ENCODE measurements at places on chromosomes 4 and X.

DNA sequence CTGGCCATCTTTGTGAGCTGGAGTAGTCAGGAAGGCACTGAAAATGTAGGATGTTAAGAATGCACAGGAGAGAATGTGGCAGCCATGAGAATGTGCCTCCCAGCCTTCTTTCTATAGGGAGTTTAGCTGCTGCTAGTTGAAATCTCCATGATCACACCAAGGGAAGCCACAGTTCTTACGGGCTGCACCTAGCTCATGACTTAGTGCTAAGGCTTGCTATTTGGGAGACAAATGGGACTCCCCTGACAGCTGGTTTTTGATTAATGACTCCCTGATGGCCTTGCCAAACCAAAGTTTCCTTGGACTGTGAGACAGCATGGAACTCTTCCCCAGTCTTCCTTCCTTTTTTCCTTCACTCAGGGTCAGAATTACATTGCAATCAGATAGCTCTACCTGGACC lies 9.2 kb downstream of the CTSO start:
- no peak overlapping the region for H3K4me3 ChIP-seq
- DNase-seq = no peak
- no peaks in the 10 kb centered on the region for H3K27me3 ChIP-seq
- H3K4me1 ChIP-seq = no peaks in the 10 kb centered on the region
- no peaks in the 10 kb centered on the region for H3K36me3 ChIP-seq

DNA sequence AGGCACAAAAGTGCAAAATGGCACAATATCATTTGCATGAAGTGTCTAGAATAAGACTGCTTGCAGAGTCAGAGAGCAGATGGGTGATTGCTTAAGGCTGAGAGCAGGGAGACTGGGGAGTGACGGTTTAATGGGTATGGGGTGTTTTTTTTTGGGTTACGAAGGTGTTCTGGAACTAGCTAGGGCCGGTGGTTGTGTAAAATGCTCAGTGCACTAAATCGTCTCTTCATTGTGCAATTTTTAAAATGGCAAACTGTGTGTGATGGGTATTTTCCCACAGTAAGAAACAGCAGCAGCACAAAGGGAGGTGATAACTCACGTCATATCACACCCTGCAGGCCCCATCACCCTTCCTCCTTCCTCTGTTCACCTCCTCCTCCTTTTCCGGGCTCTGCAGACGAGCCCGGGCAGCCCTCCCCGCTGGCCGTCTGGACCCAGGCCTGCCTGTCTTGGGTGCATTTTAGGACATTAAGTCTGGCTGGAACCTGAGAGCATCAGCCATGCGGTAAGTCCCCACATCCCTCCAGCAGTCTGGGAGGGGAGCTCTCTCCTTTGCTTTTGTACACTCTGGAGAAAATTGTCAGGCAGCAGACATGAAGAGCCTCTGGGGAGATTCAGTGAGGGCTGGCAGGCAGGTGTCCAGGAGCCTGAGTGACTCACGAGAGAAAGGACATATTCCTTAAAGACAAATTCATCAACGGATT lies 42.7 kb downstream of the ASMT start:
- no peak for DNase-seq
- H3K4me1 ChIP-seq = no peaks in the 10 kb centered on the region
- no peak overlapping the region for H3K4me3 ChIP-seq
- H3K27ac ChIP-seq = peak overlapping the region; percentile 71

- no peak for DNase-seq
- H3K4me1 ChIP-seq = no peaks in the 10 kb centered on the region
- no peaks in the 10 kb centered on the region for H3K27me3 ChIP-seq
- no peak overlapping the region for H3K27ac ChIP-seq
- H3K36me3 ChIP-seq = no peaks in the 10 kb centered on the region
These were observed 257.9 kb upstream of the CPEB2 start for GRCh38 chr4:14744346-14744745.

DNA sequence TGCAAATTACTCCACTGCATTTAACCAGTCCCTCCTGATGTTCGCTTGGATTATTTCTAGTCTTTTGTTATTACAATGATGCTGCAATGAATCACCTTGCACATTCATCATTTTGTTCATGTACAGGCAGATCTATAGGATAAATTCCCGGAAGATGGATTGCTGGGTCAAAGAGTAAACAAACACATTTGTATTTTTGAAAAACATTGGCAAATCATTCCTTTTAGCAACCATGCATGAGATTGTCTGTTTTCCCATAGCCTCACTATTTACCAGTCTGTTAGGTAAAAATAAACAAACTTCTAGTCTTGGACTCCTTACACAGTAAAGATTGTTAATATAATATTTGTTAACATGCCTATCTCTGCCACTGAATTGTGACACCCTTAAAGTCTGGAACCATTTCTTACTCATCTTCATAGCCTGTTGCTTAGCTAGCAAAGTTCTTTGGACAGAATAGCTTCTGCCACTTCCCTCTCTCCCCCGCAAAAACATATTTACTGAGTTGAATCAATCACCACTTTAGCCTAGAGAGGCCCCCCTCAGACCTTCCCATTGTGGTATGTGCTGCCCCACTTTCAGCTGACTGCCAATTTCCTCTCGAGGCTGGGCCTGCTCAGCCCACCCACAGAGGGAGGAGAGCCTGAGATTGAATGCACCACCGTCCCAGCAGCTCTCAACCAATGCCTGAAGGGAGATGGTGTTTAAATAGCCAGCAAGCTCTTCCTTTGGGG lies 108.4 kb upstream of the ATXN3L start:
- H3K36me3 ChIP-seq = no peaks in the 10 kb centered on the region
- H3K4me1 ChIP-seq = no peaks in the 10 kb centered on the region
- DNase-seq = no peak
- H3K27ac ChIP-seq = peak overlapping the region; percentile 49

GRCh38 chr4:124777007-124777406 lies 64.5 kb upstream of the ANKRD50 start:
- no peaks in the 10 kb centered on the region for H3K36me3 ChIP-seq
- no peaks in the 10 kb centered on the region for H3K27me3 ChIP-seq
- no peaks in the 10 kb centered on the region for H3K4me1 ChIP-seq
- H3K4me3 ChIP-seq = no peak overlapping the region
- DNase-seq = no peak
